CD4-positive, alpha-beta T cell (primary cell): ENCODE measurements at places on chromosomes 4 and X. TPM values are rescaled to one million over a fixed set of nuclear protein-coding genes. Genes with fewer than 3 reads are reported as not detected.

- H3K4me1 ChIP-seq, result no peaks in the 10 kb centered on the region
- no peak overlapping the region for H3K4me3 ChIP-seq
- H3K27ac ChIP-seq, result no peak overlapping the region
- DNase-seq, result no peak
These were observed 354.0 kb upstream of the BOD1L1 start for GRCh38 chr4:13981499-13981898.

PNMA6F gene
- not detected for total RNA-seq

TAF1 gene
- 61.0 TPM for total RNA-seq

ETDB gene
- not detected for total RNA-seq

SSX2 gene
- total RNA-seq, result not detected

CABS1 gene
- total RNA-seq, result not detected

FHIP1A gene
- total RNA-seq, result 3.2 TPM

PNMA5 gene
- total RNA-seq, result 0.20 TPM

GRCh38 chr4:149897783-149898182, 82.1 kb upstream of the IQCM start:
- H3K4me1 ChIP-seq, result no peaks in the 10 kb centered on the region
- H3K27me3 ChIP-seq, result no peaks in the 10 kb centered on the region
- no peak for DNase-seq
- H3K36me3 ChIP-seq, result no peaks in the 10 kb centered on the region
- H3K27ac ChIP-seq, result no peak overlapping the region
